ENCODE measurements at places on chromosomes 1 and 21. TPM values are rescaled to one million over a fixed set of nuclear protein-coding genes. Genes with fewer than 3 reads are reported as not detected.

DISP1 gene
- 4.3 TPM for total RNA-seq

CTPS1 gene
- total RNA-seq = 90.5 TPM

PLA2G2F gene
- not detected for total RNA-seq

CA14 gene
- not detected for total RNA-seq

FCAMR gene
- total RNA-seq = not detected

GRCh38 chr1:51283979-51284378 lies 46.4 kb downstream of the TTC39A start:
- H3K4me3 ChIP-seq = no peak overlapping the region
- H3K27me3 ChIP-seq = no peaks in the 10 kb centered on the region
- no peak overlapping the region for H3K27ac ChIP-seq
- H3K4me1 ChIP-seq = peaks cover 5% of the 10 kb centered on the region
- DNase-seq = no peak
- H3K36me3 ChIP-seq = 0 out of 2 replicates have a peak, but pooled peaks cover 4% of the 10 kb centered on the region

All from HFFc6 (cell line).